ENCODE measurements at places on chromosomes 7 and 10.
A peak's percentile ranks its signal among the peaks of the same experiment; 100 is the strongest.

GRCh38 chr7:135930565-135931461 lies 46.3 kb downstream of the MTPN start:
- no peak for DNase-seq

DNA sequence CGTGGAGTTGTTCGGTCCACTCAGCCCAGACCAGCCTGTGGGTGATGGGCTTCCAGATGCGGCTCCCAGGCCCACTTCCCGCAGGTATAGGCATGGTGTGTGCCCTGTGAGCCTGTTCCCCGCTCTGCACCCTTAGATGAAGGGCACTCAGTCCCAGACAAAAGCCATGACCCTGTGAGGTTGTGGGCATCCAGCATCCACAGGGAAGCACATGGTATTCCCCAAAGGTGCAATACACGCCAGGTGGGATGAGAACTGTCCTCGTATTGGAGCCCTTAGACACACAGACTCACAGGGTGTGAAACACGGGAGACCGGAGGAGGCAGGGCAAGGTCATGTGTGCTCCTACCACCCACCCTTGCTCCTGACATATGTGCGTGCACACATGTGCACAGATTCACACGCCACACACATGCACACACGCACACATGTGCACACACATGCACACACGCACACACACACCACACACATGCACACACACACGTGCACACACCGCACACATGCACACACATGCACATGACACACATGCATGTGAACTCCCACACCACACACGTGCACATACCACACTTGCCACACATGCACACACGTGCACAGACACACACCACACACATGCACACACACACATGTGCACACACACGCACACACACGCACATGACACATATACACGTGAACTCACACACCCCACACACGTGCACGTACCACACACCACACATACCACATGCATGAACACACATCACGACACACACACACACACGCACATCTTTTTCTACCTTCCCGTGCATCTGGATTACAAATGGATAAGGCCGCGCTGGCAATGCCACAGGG lies 319.4 kb downstream of the WDR37 start:
- DNase-seq, result peak; percentile 4

DNA sequence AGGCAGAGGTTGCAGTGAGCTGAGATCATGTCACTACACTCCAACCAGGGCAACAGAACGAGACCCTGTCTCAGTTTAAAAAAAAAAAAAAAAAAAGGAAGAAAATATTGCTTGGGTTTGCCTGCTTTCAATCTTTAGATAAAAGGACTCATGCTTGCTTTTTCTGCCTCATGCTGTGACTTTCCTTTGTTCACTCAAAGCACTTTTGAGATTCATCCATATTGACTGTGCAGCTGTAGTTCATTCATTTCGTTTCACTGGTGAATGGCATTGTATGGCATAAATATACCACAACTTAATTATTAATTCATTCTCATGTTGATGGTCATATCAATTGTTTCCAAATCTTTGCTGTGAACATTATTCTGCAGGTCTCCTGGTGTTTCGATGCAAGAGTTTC lies 97.6 kb upstream of the NFE2L3 start:
- DNase-seq, result no peak

- no peak for DNase-seq
These were observed 614 bp upstream of the IFIT2 start for GRCh38 chr10:89301232-89301631.

GRCh38 chr10:61984803-61985418 lies 83.4 kb downstream of the ARID5B start:
- no peak for DNase-seq

DNA sequence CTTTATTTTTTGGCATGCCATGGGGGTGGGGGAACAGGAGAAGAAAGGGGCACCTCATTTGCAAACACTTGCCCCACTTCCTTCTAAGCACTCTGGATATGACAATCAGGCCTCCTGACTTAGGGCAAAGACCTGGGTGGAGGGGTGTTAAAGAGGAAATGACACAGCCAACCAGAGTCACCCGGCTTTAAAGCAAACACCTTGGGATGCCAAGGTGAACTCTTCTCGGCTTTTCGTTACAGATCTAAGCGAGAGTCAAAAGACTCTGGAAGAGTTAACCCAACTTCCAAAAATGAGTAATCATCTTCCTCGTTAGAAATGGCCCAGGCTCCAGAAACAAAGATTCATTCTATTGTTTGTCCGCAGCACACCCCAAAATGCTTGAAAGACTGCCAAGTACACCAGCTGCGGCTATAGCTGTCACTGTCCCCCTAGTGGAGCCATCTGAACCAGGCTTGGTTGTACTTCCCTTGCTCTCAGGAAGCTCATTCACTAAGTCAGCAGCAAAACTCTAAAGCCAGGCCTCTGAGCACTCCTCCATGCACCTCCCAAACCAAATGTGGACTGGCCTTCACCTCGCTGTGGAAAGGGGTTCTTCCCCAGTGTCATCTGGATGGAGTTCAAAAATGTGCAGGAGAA lies 24.8 kb downstream of the FAM53B start:
- peak; percentile 36 for DNase-seq

- DNase-seq, result no peak
These were observed 213.8 kb downstream of the AHR start for GRCh38 chr7:17512181-17512675.

DNA sequence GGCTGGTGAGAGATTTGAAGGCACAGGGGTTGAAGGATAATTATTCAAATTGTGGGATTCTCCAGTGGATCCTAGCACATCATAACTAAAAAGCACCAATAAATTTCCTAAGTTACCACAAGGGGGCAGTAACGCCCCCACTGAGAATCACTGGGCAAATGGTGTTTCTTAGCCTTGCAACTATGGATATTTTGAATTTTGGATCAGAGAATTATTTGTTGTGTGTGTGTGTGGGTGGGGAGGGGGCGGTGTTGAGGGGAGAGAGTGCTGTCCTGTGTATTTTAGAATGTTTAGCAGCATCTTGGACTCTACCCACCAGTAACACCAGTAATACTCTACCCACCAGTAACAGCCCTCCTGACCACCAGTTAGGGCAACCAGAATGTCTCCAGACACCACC lies 63.3 kb upstream of the PRKG1 start:
- DNase-seq, result peak; percentile 67

- no peak for DNase-seq
These were observed 24.4 kb upstream of the ANK3 start for GRCh38 chr10:60414111-60414510.

DNA sequence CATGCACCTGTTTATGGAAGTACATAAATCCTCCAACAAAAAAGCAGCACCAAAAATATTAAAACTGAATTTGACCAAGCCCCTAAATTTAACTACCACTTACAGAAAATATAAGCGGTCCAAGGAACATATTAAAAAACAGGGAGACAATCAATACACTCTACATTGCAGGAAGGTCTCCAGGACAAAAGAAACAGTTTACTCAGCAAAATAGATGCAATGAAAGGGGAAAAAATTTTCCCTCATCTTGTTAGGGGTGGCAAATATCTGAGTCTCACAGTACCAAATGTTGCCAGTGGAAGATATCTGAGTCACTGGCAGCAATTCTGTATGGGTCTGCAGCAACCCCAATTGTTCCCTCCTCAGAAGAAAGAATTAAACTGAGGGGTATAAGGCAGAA lies 50.4 kb downstream of the NAMPT start:
- no peak for DNase-seq

DNA sequence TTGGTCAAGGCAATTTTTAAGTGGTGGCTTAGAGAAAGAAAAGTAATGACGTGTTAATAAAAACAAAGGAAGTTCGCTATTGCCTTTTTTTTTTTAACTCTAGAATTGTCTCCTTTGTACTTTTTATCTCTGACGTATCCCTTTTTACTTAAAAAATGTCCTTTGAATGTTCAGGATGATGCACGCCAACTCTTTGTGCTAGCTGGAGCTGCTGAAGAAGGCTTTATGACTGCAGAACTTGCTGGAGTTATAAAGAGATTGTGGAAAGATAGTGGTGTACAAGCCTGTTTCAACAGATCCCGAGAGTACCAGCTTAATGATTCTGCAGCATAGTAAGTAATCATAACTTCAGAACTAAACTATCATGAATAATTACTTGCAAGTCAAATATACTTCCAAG lies 64.4 kb downstream of the GNAI1 start:
- DNase-seq, result no peak

DNA sequence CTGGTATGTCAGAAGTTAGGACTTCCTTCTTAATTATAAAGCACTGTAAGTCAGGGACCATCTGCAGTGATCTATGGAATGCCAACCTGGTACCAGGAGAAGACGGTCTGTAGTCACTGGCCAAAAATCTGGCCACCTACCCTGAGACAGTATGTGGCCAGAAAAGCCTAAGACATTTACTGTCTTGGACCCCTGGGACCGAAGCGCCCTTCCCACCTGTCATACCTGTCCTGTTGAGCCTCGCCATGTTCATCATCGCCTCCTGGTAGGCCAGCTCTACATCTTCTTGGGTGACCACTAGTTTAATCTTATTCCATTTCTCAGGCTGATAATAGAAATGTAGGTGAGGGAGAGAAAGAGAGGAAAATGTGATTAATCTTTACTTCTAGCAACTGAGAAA lies 20.0 kb downstream of the SEPHS1 start:
- no peak for DNase-seq

DNA sequence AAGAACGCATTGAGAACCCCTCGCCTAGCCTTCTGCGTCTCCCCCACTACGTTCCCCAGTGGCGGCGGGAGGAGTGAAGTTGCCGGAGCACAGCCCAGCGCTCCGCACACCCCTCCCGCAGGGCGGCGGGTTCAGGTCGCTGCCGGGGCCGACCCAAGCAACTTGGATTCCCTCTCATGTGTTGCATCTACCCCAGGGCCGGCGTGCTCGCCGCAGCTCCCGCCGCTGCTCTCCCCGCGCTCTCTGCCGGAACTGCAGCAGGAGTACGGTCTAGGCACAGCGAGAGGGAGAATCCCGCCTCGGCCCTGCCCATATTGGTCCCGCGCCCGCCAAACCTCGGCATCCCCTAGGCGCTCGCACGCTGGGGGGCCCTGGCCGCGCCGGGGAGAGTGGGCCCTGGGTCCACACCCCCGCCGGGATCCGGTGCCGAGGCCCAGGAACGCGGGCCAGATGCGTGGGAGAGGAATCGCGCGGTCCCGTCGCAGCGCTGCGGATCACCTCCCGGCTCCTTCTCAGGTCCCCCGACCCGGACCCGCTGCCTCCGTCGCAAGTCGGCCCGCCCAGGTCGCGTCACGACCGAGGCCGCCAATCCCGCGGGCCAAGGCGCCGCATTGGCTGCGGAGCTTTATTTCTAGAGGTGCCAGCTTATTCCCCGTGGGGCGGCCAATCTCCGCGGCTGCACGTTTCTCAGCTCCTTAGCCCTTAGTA lies 648 bp upstream of the TMEM243 start:
- peak; percentile 96 for DNase-seq

DNA sequence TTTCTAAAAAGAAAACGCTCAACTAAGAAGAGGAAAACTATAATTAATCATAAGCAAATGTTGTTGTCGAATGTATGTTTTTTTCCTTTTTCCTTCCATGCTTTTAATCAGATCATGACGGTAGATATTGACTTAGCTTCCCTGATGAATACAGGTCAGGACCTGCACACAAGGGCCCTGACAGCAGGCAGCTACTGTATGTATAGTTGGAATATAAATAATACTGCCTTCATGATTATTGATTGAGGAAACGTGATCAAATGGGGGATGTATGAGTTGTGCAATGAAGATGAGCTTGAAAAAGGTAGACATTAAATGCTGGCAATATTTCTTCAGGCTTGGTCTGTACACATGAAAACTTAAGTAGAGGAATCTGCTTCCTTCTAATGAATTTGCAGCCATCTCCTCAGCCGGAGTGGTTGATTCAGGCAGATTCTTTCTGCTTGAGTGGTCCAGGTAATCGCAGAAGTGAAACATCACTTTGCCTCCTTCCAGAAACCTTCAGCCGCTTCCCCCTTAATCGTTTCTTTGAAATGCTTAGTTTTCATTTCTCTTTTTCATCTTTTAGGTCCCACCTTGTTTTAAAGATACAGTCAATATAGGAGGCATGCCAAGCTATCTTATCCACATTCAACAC lies 656.5 kb downstream of the SDK1 start:
- no peak for DNase-seq

GRCh38 chr10:101693978-101694673 lies 844 bp downstream of the FBXW4 start:
- peak; percentile 75 for DNase-seq

- DNase-seq, result no peak
These were observed 408.7 kb upstream of the ADARB2 start for GRCh38 chr10:2145926-2146478.

- no peak for DNase-seq
These were observed 2.0 kb downstream of the MNX1 start for GRCh38 chr7:157008206-157009169.

- peak; percentile 13 for DNase-seq
These were observed 804 bp downstream of the TMEM106B start for GRCh38 chr7:12211711-12212485.

- no peak for DNase-seq
These were observed 57.5 kb upstream of the CREB5 start for GRCh38 chr7:28354601-28355402.

- DNase-seq, result no peak
These were observed 138.4 kb downstream of the MGMT start for GRCh38 chr10:129605266-129605985.

DNA sequence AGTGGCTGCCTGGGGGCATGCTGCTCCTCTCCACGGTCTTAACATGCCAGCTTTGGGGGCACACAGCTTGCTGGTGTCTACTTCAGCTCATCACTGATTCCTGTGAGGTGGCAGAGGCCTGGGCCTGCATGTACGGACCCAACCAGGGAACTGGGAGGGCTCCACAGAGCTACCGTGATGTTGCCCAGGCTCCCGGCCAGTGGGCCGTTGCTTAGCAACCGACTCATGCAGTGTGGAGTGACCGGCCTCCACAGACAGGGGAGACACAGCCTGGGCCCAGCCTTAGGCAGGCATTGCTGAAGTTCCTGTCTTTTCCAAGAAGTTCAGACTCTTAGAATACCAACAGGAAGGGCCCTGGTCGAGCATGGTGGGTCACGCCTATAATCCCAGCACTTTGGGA lies 25.8 kb upstream of the SH2B2 start:
- DNase-seq, result no peak

DNA sequence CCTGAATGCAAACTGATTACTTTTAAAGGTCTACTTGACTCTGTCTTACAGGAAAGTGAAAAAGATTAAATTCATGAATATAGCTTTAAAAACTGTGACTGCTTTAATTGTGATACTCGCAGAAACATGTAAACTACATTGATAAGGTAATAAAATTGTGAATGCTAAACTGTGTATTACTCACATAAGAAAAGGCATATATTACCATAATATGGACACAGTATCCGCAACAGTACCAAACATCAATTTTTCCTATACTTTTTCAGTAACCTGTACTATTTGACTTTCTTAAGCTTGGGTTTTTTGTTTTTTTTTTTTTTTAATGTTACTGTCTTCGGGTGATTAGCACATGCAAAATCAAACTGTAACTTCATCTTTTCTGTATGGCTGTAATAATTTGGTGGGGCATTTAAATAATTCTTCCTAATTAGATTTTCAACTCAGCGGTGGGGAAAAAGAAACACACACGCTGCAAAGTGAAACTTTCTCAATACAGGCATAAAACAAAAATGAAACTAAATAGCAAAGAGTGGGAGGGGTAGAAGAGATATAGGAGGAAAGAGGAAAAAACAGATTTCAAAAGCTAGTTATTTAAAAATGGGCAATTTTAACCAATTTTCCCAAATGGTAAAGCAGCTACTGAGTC lies 23.2 kb downstream of the NT5C3A start:
- no peak for DNase-seq
